NCI-H446 (cell line): ENCODE measurements at places on chromosomes 11 and 22.

- no peak for DNase-seq
These were observed 9.4 kb downstream of the C11orf97 start for GRCh38 chr11:94521684-94522083.

GRCh38 chr11:122697636-122698167 lies 42.2 kb downstream of the UBASH3B start:
- DNase-seq = no peak

- no peak for DNase-seq
These were observed 31.1 kb upstream of the CD44 start for GRCh38 chr11:35107861-35108260.

GRCh38 chr22:38861927-38862326 lies 10.1 kb downstream of the CBX6 start:
- DNase-seq = no peak

- DNase-seq = no peak
These were observed 9.2 kb downstream of the FBLN1 start for GRCh38 chr22:45511847-45512261.

DNA sequence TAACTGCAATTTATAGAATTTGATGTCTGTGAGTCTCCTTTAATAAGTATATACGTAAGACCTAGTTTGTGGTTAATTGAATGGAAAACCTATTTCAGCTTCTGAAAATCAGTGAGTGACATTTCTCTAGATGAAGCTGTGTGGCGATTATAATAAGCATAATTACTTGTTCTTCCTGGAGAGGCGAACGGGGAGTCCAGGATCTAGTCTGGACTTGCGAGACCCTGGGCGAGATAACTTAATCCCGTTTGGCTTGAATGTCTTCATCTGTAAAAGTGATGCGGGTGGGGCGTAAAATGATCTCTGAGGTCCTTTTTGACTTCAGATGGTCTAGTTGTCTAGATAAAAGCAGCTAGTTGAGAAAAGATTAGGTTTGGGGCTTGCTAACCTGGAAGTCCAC lies 1.1 kb downstream of the PRRG4 start:
- no peak for DNase-seq

GRCh38 chr11:87325490-87325872 lies 287.7 kb downstream of the TMEM135 start:
- DNase-seq = no peak

- no peak for DNase-seq
These were observed 30.8 kb upstream of the TCF20 start for GRCh38 chr22:42301077-42301741.

GRCh38 chr11:117876341-117877119 lies at the start of gene FXYD6:
Gene FXYD6 (minus strand): TSS chr11:117876658. CDS start chr11:117842776, 33,882 bp downstream.
- DNase-seq = peak; percentile 75

GRCh38 chr22:47786650-47787290 lies 1024.3 kb downstream of the TBC1D22A start:
- DNase-seq = no peak

DNA sequence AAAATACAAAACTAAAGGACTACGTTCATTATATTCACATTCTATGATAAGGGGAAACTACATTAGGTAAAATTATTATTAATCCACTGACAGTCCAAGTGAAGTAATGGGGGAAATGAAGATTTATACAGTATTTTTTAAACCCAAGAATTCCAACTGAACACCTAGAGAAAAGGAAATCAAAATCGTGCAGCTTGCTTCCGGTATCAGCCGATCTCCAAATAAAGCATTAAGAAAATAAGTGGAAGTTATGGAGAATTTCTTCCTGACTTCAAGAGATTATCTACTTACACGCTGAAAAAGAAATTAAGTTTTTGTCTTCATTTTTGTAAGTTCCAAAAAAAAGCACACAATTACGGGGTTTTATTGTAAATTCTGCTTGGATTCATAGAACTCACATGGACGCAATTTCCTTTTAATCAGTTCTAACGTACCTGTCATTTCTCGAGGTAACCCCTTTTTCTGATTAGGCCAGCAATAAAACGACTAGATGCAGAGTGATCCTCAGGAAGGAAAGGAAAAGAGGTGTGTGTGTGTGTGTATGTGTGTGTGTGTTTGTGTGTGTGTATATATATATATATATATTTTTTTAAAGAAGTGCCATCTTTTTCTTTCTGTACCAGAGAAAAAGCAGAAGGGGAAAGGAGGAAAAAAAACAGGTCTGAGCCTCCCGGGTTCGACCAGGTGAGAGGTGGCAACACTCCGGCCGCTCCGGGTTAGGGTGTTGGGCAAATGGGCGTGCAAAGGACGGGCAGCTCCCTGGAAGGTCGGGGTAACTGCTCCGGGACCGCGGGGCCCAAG lies 1.1 kb downstream of the ZBTB44 start:
- DNase-seq = no peak

- no peak for DNase-seq
These were observed 106.2 kb downstream of the ABTB2 start for GRCh38 chr11:34251589-34251980.

DNA sequence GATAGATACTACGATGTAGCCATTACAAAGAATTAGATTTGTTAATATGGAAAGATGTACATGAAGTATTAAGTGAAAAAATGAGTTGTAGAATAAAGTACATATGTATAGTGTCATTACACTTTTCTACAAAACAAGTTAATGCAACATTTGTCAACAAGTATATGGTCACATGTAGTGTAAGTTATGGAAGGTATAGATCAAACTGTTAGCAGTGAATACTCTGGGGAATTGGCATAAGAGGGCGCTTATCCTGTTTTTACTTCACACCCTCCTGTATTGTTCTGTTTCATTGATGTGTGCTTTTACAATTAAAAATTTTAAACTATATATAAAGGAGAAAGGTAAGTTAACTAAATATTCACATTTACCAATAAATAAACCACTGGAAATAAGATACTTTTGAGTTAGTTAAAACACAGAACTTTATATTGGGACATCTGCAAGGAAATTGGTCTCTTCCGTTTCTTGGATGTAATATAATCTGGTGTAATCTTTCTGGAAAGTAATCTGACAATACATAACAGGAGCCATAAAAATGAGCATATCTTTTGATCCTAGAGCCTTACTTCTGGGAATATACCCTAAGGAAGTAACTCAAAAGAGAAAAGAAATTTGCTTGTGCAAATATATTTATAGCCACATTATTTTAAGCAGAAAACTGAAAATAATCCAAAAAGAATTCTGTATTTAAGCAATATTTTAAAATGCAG lies 34.5 kb downstream of the CSTPP1 start:
- no peak for DNase-seq

DNA sequence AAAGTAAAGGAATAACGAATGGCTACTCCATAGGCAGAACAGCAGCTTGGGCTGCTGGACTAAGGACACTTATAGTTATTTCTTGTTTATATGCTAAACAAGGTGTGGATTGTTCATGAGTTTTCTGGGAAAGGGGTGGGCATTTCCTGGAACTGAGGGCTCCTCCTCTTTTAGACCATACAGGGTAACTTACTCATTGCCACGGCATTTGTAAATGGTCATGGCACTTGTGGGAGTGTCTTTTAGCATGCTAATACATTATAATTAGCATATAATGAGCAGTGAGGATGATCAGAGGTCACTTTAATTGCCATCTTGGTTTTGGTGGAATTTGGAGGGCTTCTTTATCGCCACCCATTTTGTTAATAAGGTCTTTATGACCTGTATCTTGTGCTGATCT lies 7.0 kb downstream of the OR4X1 start:
- no peak for DNase-seq

DNA sequence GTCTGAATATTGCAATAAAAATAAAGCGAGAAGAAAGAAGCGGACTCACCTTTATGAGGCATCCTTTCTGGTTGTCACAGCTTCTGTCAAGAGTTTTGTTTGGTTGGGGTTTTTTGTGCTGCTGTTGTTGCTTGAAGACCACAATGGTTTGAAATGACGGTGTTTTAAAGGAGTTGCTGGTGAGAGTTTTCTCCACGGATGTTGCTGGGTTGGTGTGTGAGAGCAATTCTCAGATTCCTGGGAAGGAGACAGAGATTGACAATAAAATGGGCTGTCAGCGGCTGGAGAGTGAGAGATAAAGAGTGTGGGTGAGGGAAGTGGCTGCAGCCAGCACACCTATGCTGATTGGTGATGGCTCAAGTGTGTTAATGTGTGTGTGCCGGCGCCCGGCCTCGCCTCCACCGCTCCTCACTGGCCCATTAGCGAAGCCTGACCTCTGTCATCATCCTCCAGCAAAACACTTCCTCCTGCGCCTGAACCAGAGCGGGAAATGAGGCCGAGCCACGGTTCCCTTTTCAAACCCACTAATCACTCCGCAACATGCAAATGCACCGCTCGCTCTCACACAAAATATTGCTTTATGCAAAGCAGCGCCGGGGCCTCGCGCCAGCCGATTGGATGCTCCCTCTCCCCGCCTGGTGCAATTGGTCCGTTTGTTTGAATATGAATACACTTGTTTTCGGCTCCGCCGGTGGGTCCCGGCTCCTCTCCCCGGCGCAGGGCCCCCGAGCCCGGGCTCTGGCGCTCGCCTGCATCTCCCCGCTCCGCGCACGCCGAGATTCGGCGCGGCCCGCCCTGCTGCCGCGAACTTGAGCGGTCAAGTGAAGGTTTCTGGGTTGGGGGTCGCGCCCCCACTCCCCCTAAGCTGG lies at the start of gene PAX6:
Gene PAX6, minus strand, starts transcription at position 544 of the 869 bp plus-strand sequence. CDS start 4,911 bp downstream, outside the sequence.
- DNase-seq = peak; percentile 99

DNA sequence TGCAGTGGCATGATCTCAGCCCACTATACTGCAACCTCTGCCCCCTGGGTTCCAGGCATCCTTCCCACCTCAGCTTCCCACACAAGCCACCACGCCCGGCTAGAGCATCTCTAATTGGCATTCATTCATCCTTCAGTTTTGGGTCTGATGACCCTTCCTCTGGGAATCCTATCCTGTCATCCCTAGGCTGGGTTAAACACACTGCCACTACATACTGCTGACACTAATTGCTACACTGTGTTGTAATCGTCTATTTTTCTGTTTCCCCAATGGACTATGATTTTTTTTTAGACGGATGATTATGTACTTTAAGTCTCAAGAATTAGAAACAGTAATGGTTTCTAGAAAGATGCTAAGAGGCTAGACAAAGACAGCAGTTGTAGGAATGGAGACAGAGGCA lies 62.8 kb downstream of the DEUP1 start:
- DNase-seq = no peak

DNA sequence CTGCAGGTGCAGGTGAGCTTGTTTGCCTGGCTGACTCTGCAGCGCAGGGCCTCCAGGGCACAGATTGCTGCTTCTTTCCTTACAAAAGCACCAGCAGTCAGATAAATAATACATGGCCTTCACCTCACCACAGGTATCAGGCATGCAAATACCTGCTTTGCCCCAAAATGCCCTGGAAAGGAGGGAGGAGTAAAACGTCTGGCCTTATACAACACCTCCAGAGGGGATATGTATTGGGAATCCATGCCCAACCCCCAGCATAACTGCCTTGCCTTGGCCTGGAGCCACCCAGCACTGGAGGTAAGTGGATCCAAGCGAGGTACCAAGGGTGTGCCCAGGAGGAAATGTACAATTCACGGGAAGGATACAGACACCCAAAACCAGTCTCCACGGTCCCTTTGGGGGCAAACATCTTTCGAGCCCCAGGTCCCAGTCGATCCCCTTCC lies 860 bp downstream of the TMEM184B start:
- no peak for DNase-seq

DNA sequence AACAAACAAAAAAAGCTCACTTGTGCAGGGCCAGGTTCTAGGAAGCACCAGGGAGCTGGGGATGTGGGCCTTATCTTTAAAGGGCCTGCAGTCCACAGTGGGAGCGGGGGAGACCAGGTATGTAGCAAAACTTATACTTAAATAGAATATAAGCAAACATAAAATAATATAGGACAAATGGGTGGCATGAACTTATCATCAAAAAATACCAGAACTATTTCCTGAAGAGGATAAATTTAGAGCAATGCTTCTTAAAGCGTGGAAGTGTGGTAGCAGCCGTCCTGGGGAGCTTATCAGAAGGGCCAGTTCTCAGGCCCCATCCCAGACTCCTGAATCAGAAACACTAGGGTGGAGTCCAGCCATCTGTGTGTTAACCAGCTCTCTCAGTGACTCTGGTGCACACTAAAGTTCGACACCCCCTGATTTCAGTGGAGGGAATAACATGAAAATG lies 9.3 kb downstream of the VPS26B start:
- no peak for DNase-seq

DNA sequence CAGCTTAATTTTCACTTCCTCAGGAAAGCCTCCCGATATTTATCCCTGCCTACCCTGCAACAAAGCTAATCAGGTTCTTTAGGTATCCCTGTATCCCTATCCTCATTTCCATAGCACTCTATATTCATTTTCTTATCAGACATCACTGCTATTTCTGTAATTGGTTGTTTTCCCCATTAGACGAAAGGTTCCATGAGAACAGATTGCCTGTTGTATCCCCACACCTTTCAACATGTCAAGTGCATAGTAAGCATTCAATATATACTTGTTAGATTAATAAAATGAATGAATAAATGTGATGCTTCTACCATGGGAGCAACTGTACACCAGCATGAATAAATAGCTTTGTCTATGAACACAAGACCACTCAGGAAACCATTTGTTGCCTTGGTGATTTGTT lies 499.8 kb downstream of the DLG2 start:
- DNase-seq = no peak

- peak; percentile 49 for DNase-seq
These were observed 32.7 kb downstream of the P4HA3 start for GRCh38 chr11:74278721-74279161.

DNA sequence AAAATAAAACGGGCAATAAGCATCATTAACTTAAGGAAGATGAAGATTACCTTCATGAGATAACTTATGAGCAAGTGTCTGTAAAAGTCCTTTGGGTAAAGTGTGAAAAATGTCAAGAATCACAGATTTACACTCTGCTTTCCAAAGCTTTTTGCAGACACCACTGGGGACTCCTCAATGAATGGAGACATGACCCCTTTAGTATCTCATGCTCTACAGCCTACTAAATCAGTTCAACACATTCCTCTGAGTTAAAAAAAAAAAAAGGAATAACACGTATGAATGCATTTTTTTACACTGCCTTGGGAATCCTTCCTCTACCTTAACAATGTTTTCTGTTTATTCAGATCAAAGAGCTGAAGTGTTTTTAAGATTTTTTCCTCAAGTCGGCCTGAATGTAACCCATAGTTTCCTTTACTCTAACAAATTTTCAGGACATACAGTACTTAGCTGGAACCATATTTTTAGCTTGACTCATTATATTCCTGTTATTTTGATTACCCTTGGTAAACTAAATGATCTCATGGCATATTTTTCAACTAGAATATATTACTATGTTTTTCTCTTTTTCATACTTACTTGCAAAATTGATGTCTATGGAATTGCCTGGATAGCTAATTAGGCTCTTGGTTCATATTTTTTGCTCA lies 25.9 kb upstream of the RAB30 start:
- DNase-seq = no peak
